ENCODE measurements at places on chromosomes 12 and 14.
A peak's percentile ranks its signal among the peaks of the same experiment; 100 is the strongest.

- no peak for DNase-seq
Measured at GRCh38 chr14:99374964-99375363, 103.0 kb upstream of the BCL11B start.

DNA sequence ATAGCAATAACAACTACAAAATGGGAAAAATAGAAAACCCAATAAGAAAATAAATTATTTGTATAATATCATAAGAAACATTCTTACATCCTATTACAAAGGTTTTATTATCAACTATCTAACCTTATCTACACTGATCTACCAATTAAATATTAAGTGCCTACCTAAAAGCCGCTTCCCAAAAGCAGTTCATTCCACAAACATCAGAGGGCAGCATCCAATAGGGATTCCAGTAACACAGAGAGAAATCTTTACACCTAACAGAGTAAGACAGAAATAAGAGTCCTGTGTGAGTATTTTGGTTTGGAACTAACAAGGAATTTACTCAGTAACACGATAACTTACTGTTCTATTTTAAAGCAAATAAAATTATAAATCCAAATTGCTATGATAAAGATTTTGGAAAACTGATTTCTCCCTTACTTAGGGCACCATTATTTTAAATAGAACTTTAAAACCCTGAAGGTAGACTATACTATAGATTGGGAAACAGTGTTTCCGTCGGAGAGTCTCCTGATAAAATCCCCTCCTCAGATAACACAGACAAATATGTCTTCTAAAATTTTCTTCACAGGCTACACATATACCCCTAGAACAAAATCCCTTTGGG is 15.0 kb downstream of the GXYLT1 start:
- peak; percentile 48 for DNase-seq

DNA sequence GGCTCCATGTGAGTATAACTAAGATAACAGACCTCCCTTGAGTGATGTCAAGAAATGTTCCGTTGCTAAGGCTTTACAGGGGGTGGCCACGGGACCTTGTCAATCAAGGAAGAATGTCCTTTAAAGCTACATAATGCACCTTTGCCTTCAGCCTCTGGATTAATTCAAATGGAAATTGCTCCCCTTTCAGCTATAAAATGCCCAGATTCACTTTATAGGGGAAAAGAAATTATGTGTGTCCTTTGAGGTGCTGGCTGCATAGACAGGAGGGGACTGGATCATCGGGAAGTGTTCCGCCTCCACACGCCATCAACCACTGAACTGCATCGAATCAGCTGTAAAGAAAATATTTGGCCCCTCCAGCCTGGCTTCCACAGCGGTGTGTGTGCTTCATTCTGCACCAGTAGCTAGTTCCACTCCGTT is 415.4 kb downstream of the DPF3 start:
- DNase-seq: no peak

DNA sequence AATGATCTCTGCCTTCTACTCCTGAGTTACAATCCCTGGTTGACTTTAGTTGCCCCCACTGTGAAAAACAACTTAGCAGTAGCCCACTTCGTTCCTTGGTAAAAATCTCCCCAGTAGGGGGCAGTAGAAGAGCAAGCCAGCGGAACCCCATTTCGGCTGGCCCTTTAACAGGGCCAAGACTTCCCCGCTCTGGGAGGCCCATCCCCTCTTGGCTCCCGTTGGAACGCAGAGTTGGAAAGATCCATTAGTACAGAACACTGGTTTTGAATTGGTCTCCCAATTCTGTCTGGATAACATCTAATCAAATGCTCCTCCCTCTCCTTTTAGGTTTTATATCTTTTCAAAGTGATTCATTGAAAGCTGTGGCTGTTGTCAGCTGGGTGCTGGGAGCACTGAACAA is 1133.3 kb downstream of the BCL11B start:
- DNase-seq: peak; percentile 41

DNA sequence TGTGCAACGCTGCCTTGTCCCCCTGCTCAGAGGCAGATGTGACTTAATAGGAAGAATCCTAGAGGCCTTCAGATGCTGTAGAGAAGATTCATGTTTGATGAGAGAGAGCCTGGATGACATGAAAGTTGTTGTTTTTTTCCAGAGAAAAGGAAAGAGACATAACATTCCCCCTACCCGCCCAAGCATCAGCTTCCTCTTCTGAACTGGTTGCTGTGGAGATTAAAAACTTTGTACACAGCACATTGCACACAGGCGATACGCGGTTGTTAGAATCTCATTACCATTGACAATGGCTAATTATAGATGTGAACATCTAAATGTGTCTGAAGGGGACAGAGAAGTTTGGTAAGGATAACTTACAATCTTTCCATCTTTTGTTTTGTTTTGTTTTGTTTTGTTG is 13.6 kb upstream of the ETFBKMT start:
- no peak for DNase-seq

DNA sequence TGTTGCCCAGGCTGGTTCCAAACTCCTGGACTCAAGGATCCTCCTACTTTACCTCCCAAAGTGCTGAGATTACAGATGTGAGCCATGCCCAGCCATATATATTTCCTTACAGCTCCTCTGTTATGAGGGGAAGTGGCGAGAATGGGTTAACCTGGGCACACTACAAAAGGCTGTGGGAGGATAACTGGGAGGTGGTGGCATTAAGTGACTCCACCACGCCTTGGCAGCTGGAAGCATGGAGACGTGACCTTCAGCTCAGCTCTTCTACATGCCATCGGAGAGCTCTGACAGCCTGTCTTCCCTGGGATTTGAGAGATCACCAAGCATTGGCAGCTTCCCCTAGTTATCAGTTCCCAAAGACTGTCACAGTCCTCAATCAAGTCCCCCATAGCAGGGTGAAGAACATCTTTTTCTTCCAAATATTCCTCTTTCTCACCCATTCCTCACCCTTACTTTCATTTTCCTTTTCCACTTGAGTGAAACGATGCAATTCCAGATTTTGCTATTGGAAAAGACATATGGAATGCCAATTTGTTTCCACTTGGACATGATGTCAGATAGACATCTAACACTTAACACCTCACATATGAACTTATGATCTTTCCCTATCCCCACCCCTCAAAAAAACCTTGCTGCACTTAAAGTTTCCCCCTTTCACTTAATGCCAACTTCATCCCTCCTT is 48.5 kb downstream of the PHLDA1 start:
- no peak for DNase-seq

DNA sequence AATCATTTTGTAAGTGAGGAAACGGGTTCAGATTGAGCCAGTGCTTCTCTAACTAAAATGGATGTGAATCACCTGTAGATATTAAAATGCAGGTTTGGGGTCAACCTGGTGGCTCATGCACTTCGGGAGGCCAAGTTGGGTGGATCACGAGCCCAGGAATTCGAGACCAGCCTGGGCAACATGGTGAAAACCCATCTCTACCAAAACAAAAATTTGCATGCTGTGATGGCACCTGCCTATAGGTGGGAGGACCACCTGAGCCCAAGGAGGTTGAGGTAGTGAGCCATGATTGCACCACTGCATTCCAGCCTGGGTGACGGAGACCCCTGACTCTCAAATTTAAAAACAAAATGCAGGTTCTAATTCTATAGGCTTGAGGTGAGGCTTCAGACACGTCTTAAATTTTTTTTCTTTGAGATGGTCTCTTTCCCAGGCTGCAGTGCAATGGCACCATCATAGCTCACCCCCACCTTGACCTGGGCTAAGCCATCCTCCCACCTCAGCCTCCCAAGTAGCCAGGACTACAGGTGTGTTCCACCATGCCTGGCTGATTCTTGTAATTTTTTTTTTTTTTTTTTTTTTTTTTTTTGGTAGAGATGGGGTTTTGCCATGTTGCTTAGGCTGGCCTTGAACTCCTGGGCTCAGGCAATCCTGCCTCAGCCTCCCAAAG is 9.0 kb downstream of the TUBA1C start:
- no peak for DNase-seq

DNA sequence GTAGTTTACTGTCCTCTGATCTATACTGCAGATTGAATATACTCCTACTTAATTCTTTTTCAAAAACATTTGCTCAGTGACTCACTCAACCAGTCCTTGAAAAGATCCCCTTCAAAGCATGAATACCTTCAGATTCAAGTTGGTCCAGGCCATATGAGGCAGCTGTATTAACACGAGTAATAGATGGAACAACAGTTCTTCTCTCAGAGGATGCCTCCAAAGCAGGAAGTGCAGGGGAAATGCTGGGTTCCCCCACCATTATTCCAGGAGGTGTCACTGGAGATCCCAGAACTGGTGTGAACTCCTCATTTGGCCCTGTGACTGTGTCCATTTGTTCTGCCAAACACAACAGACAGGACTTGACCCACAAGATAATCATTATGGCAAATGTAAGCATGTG is 20.6 kb downstream of the ARMH4 start:
- no peak for DNase-seq

DNA sequence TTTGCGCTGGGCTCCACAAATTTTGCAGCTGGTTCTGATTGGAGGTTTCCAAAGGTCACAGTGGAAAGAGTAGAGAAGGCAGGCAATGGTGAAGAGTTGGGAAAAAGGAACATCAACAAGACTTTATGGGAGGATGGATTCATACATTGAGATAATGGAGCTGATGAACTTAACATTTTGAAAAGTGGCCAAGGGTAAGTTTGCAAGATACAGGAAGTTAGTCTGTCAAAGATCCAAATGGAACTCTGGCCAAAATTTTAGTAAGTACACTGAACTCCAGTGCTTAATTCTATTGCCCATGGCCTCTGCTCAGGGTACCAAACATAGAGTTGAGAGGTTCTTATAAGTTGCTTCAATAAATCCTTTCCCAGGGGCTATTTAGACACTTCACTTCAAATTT is 15.6 kb downstream of the CCER1 start:
- no peak for DNase-seq

- DNase-seq: no peak
Measured at GRCh38 chr14:103746701-103747100, 31.1 kb downstream of the ZFYVE21 start.

DNA sequence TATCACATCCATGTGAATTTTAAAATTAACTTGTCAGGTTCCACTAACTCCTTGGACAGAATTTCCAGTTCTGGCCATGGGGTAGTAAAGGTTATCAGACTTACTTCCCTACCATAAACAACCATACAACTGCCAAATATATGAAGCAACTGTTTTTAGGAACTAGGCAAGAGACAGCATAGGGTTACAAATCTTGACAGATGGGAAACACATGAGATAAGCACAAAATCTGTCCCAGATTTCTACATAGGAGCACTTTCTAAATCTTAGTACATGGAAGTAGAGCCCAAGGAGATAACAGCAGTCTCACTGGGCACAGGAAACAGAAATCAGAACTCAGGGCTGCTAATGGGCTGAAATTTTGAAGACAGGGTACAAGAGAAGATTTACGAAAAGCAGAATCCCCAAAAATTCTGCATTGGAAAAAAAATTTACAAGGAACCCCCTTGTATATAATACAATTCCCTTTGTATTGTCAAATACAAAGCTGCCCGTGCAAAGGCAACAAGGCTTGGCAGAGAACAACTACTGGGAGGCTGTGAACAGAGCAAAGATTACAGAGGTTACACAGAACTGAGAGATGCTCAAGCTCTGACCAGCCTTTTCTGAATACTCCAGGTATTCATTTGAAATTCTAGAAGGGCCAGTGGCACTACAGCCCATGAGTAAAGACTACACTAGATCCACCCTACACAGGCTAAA is 43.2 kb downstream of the GALNT4 start:
- DNase-seq: no peak

DNA sequence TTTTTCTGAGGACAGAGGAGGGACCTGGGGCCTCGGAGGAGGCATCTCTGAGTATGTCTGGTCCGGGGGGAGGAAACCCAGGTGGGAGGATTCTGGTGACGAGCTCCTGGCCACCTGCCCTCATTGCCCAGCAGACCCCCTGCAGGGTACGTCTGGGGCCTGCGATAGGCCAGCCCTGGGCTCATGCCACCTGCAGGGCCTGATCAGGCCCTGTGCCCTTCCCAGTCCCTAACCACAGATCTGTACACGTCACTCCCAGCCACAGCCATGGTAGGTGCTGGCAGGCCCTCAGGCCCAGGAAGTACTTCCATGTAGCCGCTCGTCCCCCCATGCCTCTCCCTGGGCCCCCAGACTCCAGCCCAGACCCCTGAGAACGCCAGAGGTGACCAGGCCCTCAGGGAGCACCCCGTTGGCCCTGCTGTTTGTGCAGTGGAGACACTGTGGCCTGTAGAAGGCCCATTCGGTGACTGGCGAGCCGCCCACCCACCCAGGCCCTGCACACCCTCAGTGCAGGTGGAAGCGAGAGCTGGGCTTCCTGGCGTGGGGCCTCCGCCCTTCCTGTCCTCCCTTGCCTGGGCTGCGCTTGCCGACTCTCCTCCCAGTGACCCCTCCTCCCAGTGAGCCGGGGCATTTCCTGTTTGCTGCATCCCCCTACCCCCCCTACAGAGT is 5.7 kb downstream of the INF2 start:
- DNase-seq: no peak

DNA sequence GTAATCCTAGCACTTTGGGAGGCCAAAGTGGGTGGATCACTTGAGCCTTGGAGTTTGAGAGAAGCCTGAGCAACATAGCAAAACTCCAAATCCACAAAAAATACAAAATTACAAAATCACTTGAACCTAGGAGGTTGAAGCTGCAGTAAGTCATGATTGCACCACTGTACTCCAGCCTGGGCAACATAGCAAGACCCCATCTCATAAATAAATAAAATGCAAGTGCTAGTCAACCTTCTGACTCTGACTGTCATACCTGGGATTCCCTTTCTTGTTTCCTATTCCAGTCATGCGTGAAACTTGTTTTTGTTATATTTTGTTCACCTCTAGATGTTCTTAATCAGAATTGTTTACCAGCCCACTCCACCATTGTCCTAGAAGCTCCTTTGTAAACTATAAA is 31.4 kb downstream of the ABCD4 start:
- DNase-seq: no peak

GRCh38 chr12:1435456-1435855 is 158.9 kb downstream of the FBXL14 start:
- DNase-seq: no peak

- DNase-seq: no peak
Measured at GRCh38 chr14:101714394-101714793, 47.1 kb upstream of the PPP2R5C start.

DNA sequence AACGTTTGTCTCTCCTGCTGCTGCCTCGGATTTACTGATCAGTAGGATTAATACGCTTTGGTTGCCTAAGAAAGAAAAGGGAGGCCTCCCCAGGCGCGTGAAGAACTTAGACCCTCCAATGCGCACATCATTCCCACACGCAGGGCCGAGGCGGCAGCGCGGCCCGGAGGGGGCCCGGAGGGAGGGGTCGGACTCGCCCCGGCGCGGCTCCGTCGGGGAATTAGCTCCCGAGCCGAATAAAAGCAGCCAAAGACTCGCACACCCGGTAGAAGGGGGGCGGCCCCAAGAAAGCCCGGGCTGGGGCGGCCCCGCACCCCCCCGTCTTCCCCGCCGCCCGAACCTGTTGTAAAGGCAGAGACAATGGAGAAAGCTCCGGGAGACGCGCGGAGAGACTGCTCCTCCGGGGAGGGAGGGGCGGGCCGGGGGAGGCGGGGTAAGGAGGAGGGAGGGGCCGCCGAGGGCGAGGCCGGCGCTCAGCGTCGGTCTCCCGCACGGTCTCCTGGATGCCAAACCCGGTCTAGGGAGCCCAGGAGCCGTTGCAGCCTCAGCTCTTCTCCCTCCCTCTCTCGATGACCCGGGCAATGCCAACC is at the start of gene NELL2:
Gene NELL2 (minus strand): TSS at position 362 of the 590 bp plus-strand sequence. CDS start 446 bp downstream, outside the sequence.
- DNase-seq: peak; percentile 40
